ENCODE measurements at places on chromosomes 4 and X. TPM values are rescaled to one million over a fixed set of nuclear protein-coding genes. Genes with fewer than 3 reads are reported as not detected.

The TBC1D8B gene
- polyA plus RNA-seq, result 1.9 TPM

The P2RY8 gene
- polyA plus RNA-seq, result 12.9 TPM

The DCTD gene
- 65.8 TPM for polyA plus RNA-seq

The TCP11X2 gene
- polyA plus RNA-seq, result not detected

GRCh38 chr4:139209470-139210063, 32.5 kb upstream of the ELF2 start:
- H3K27ac ChIP-seq, result no peak overlapping the region
- DNase-seq, result no peak
- H3K27me3 ChIP-seq, result no peaks in the 10 kb centered on the region
- peaks cover 4% of the 10 kb centered on the region for H3K4me1 ChIP-seq
- no peak overlapping the region for H3K4me3 ChIP-seq
- no peaks in the 10 kb centered on the region for H3K36me3 ChIP-seq

DNA sequence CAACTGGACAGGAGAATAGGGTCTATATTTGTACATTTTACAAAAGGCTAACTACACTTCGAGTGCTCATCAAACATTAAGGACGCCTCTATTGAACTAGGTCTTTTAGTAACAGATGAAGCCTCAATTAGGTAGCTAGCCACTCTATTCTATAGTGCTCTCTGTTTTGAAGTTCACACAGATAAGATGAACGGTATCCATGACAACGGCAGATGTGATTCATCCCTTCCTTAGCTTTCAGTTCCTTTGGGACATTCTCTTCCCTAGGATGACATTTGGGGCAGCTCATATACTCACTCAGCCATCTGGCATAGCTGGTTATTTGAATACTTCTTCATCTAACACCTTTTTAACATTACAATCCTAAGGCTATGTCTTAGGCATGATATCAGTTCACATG, 62.4 kb upstream of the WDFY3 start:
- no peaks in the 10 kb centered on the region for H3K27me3 ChIP-seq
- DNase-seq, result no peak
- H3K36me3 ChIP-seq, result no peaks in the 10 kb centered on the region

GRCh38 chr4:177371461-177371860, 61.8 kb downstream of the NEIL3 start:
- no peak overlapping the region for H3K27ac ChIP-seq
- no peak for DNase-seq
- H3K4me3 ChIP-seq, result no peak overlapping the region
- H3K36me3 ChIP-seq, result no peaks in the 10 kb centered on the region
- peaks cover 5% of the 10 kb centered on the region for H3K4me1 ChIP-seq

All from thymus (tissue), 14 donors.